Nasal cavity respiratory epithelium epithelial cell of viscerocranial mucosa (primary cell): ENCODE measurements at places on chromosomes 5 and 9. TPM values are rescaled to one million over a fixed set of nuclear protein-coding genes. Genes with fewer than 3 reads are reported as not detected.

The LECT2 gene
- total RNA-seq: not detected in 2 replicates

The DDX4 gene
- total RNA-seq: under 0.01 TPM in 1 of 2 replicates, not detected in the other

The FAM169A gene
- total RNA-seq: 17.3 and 41.7 TPM in 2 replicates

The POLR3G gene
- 9.2 and 17.8 TPM in 2 replicates for total RNA-seq

The GFI1B gene
- not detected in 2 replicates for total RNA-seq

The SH3RF2 gene
- 14.4 and 32.2 TPM in 2 replicates for total RNA-seq

The TLX3 gene
- total RNA-seq: not detected in 2 replicates
